ENCODE measurements at places on chromosomes 1 and 21. TPM values are rescaled to one million over a fixed set of nuclear protein-coding genes. Genes with fewer than 3 reads are reported as not detected.

Gene FCAMR
- not detected for total RNA-seq

Gene OR6N1
- total RNA-seq = not detected

Gene GUCA2B
- not detected for total RNA-seq

Gene ZNF695
- 2.2 TPM for total RNA-seq

Gene RIPPLY3
- 0.92 TPM for total RNA-seq

Gene BCL10
- total RNA-seq = 40.1 TPM

Gene RGS13
- total RNA-seq = not detected

Gene AUNIP
- 1.7 TPM for total RNA-seq

Data from kidney epithelial cell (primary cell).